ENCODE measurements at places on chromosomes 7 and 10.

DNA sequence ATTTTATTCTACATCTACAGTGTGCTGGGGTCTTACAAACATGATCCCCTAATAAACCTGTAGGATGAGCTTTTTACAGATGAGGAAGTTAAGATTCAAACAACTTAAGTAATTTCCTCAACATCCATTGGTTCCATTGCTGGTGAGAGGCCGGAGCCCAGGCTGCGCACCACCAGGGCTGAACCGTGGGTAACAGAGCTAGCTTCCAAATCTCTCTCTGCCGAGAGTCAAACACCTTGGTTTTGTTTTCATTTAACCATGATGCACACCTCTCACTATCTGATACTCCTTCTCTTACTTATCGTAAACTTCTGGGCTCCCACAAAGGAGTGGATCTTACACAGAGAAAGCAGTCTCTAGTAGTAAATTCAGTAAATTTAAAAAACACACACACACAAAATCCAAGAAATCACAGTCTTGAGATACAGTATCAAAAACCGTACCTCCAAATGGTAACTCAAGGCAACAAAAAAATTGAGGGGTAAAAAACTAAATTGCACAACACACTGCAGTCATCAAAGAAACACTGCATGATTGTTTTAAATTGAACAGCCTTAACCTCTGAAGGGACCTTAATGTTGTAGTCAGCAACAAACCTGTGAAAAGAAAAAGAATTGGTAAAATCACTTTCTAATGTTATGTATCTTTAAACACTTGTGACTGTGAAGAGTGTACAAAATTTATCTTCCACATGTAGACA lies 20.5 kb downstream of the SGMS1 start:
- DNase-seq: no peak

DNA sequence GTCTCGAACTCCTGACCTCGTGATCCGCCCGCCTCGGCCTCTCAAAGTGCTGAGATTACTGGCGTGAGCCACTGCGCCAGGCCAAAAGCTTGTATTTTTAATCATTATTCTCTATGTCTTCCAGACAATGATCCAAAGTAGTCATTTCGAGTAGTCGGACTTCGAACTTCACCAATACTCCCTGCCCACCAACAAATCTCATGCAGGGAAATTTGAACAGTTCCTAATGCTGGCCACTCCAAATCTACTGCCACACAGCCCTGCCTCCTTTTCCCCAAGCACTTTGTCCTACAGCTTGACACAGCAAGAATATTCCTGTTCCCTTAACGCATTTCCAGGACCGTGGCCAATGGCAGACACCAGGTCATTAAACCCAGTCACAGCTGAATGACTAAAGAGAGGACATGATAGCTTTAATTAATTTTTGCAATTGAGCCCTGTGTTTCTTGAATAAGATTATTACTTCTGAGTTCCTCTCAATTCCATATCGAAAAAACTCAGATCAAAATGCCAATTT lies 142.3 kb upstream of the NRP1 start:
- no peak for DNase-seq

GRCh38 chr10:133166828-133167692 lies 7.0 kb downstream of the KNDC1 start:
- no peak for DNase-seq

DNA sequence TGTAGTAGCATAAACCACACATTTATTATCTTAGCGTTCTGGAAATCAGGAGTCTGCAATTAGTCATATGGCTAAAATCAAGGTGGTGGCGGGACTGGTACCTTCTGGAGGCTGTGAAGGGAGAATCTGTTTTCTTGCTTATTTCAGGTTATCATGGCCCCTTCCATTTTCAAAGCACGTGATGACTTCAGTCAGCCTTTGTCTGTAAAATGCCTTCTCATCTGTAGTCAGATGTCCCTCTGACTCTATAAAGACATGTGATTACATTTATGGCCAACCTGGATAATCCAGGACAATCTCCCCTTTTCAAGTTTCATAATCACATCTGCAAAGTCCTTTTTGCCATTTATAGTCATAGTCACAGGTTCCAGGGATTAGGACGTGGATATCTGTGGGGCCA lies 15.5 kb upstream of the ZNF248 start:
- no peak for DNase-seq

DNA sequence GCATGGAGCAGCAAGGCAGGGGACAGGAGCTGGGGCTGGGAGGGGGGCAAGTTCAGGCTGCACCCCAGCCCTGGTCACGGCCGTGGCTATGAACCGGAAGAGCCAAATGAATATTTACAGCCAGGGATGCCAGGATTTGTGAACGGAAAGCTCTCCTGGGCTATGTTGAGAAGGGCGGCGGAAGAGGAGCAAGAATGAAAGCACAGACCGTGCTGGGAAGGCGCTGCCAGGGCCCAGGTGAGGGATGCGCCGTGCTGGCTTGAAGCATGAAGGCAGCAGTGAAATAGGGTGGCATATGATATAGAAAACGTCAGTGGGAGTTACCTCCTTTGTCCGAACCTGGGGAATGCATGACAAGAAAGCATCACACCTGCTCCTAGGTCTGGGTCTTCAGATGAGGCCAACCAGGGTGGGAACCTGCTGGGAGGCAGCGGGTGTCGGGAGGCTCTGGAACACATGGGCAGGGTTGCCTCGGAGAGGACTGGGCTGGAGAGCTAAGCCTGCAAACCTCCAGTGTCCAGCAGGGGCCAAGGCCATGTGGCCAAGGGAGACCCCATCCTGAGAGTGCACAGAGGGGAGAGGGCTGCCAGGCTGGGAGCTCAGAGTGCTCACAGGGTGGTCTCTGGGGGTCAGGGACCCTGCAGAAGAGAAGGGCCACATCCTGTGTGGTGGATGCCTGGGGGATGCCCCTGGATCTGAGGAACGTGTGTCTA lies 120.6 kb upstream of the TCERG1L start:
- DNase-seq: no peak

DNA sequence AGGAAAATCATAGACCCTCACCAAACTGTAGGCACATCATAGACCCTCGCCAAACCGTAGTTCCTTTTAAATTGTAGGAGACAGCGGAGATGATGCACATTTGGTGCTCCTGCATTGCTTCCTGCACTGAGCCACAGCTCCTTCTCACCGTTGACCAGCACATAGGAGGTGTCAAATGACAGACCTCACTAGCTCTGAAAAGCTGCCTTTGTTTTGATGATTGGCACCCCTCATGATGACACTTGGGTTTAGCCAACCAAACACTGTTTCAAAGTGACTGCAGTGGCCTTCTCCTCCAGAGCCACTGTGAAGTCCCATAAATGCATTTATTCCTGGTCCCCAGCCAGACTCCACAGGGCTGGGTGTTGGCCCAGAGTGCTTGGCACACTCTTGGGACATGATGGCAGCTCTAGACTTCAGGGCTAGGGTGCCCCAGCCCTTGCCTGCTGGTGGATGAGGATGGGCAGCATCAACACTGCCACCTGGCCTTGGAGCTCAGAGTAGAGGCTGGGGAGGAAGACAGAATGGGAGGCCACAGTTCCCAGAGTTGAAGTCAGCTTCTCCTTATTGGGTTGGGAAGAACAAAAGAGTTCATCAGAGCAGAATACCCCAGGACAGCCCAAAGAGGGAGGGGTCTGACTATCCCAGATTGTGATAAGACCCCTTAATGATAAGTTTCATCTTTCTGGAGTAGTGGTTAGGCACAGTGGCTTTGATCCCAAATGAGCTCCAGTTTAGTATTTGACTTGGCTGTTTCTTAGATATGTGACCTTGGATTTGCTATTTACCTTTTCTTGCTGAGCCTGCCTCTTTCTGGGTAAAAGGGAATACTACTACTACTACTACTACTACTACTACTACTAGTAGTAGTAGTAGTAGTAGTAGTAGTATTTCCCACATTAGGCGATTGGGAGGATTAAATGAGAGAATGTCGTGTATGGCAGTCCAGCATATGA lies 75.3 kb downstream of the MTPN start:
- DNase-seq: no peak

DNA sequence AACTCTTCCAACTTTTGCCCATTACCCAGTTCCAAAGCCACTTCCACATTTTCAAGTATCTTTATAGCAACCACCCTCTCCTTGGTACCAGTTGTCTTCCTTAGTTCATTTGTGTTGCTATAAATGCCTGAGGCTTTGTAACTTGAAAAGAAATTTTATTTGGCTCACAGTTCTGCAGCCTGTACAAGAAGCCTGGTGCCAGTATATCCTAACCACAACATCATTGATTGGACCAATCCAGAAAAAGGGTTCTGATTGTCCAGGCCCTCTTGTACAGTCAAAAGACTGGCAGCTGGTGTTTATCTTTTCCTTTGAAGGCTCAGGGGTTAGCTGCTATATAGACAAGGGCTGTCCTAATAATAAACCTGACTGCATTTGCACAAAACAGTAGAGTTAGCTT lies 21.1 kb upstream of the ABCC2 start:
- DNase-seq: no peak

DNA sequence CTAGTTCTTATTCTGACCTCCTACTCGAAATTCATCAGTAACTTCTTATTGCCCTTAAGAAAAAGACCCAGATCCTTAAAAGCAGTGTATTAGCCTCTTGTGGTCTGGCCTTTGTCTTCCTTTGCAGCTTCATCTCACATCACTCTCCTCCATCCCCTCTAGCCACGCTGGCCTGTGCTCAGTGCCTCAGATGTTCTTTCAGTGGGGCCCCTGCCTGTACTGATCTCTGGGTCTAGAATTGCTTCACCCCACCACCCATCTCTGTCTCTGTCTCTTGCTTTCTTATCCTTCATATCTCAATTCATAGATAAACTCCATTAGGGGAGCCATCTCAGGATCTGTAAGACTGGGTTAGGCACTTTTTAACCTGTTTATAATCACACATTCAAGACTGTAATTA lies 1178.5 kb upstream of the C7orf33 start:
- DNase-seq: no peak

- DNase-seq: no peak
Observed at GRCh38 chr10:129079705-129080104, 387.3 kb upstream of the MGMT start.

DNA sequence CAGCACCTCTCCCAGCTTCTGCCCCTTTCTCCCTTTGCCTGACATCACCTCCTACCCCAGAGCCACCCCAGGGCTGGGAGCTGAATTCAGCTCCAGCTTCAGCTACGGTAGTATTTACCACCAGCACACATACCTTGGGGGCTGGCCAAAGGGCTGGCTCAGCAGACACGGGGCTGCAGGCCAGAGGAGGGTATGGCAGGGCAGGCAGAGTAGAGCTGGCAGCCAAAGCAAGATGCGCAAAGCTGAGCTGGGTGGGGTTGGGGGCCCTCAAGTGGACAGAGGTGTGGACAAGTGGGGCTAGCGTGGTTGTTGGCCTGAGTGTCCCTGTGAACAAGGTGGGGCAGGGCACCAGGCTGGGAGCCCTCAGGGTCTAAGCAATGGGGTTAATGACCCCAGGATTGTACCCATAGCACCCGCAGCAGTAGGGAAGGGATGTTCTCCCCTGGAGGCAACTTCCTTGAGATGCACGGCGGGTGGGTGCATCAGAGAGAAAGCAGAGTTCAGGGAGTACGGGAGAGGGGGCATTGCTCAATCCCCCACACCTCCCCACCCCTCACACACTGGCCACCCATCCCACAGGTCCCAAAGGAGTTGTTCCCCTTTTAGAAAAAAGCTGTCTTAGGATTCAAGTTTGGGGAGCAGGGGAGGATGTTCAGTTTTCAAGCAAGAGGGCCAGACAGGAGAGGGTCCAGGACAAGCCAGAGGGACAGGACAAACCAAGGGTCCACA lies 8.0 kb downstream of the VSIR start:
- DNase-seq: no peak

- no peak for DNase-seq
Observed at GRCh38 chr7:84941291-84941690, 245.6 kb downstream of the SEMA3D start.

GRCh38 chr7:121954803-121955202 lies 81.8 kb downstream of the PTPRZ1 start:
- no peak for DNase-seq

GRCh38 chr7:27375958-27376357 lies 133.4 kb downstream of the EVX1 start:
- no peak for DNase-seq

- no peak for DNase-seq
Observed at GRCh38 chr7:107162475-107162874, 6.3 kb upstream of the HBP1 start.

DNA sequence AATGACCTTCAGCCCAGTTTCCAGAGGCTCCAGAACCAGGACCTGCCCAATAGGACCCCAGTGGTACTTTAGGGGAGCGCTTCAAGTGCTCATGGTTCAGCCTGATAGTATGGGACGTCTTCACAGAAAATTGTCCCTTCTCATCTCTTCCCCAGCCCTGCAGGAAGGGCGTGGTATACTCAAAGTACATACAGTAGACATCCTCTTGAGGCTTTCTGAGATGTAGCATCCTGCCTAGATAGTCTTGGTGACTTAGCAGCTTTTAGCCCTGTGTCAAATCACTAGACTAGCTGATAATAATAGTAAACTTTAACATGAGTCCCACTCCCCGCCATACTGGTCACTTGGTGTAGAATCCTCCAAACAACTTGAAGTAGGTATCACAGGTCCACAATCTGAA lies 193.2 kb downstream of the CYP26A1 start:
- DNase-seq: no peak

DNA sequence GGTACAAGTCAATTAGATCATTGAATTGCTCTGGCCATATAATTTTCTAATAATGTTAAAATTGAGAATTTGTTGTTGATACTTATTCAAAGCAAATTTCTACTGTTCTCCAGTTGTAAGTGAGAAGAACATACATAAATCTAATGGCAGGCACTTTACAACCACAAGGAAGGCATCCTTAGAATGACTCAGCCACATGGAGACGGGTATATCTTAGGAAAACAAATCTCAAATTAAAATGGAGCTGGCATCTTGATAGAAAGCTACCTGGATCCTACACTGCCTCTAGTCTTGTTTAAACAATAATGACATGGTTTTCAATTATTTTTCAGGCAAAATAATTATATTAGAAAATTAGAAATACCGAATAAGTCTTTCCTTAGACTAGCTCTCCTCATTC lies 1183.7 kb upstream of the SORCS1 start:
- no peak for DNase-seq

- no peak for DNase-seq
Observed at GRCh38 chr10:1149793-1150637, 93.8 kb downstream of the WDR37 start.

DNA sequence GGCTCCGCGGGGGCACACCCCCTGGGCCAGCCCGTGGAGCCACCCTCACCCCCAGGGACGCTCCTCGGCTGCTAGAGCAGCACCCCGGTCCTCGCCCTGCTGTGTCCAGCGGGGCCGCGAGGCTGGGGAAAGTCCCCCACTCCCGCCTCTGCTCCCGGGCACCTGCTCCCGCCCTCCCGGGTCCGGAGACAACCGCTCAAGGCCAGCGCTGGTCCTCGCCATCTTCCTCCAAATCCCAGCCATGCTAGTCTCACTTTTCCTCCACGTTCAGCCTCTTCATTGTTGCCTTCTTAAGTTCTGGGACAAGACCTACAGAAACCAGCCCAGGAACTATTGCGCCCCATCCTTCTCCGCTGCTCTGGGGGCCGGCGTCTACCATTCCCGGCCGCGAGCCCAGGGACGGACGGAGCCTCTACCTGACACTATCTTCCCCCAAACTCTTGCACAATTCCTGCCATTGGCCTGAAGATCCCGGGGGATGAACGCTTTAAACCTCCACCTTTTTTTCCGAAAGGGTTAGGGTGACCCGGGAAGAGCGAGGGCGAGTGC lies 4.8 kb upstream of the KCP start:
- no peak for DNase-seq
